ENCODE measurements at places on chromosomes 4 and X. TPM values are rescaled to one million over a fixed set of nuclear protein-coding genes. Genes with fewer than 3 reads are reported as not detected.

The CYTL1 gene
- total RNA-seq: 126 TPM

The AWAT2 gene
- not detected for total RNA-seq

The KCND1 gene
- 3.8 TPM for total RNA-seq

- H3K27ac ChIP-seq: no peak overlapping the region
- no peak for DNase-seq
- H3K36me3 ChIP-seq: no peaks in the 10 kb centered on the region
- no peak overlapping the region for H3K4me3 ChIP-seq
- H3K4me1 ChIP-seq: peaks cover 5% of the 10 kb centered on the region
Observed at GRCh38 chr4:113908829-113909228, 70.6 kb downstream of the ARSJ start.

Data from thoracic aorta (tissue), 2 donors.